Mammary epithelial cell (primary cell): ENCODE measurements at places on chromosomes 7 and 10. TPM values are rescaled to one million over a fixed set of nuclear protein-coding genes. Genes with fewer than 3 reads are reported as not detected.
A peak's percentile ranks its signal among the peaks of the same experiment; 100 is the strongest.

GRCh38 chr7:5077740-5078139, 32.1 kb downstream of the RBAK start:
- DNase-seq, result no peak

DNA sequence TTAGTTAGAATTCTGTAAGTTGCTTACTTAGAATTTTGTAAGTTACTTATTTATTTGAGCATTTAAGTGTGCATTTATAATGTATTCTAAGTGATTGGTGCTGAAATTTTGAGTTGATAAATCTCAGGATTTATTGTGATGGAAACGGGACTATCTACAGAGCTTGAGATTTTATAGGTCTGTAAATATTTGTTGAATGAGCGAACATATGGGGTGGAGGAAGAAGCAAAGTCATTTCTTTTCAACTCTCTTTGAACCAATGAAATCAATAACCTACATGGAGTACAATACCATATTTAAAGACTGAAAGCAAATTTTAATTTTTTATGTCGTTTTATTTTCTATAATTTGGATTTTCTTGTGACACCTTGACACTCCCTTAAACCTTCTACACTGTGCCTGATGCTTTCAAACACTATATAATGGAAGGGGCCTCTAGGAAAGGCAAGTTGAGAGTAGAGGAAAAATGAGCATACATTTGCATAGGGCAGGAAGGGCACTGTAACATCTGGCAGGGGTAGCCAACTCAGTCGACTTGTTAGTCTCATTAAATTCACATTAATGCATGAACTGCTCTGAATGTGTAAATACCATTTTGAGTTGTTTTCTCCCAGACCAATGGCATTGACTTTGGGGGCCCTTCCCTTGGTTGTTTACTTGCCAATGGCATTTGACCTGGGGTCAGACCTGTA, 204.2 kb downstream of the DYNC1I1 start:
- DNase-seq, result no peak

GRCh38 chr7:103862302-103863035, 127.0 kb downstream of the RELN start:
- DNase-seq, result no peak

BMS1 gene
- 22.5 and 23.5 TPM in 2 replicates for total RNA-seq

DNA sequence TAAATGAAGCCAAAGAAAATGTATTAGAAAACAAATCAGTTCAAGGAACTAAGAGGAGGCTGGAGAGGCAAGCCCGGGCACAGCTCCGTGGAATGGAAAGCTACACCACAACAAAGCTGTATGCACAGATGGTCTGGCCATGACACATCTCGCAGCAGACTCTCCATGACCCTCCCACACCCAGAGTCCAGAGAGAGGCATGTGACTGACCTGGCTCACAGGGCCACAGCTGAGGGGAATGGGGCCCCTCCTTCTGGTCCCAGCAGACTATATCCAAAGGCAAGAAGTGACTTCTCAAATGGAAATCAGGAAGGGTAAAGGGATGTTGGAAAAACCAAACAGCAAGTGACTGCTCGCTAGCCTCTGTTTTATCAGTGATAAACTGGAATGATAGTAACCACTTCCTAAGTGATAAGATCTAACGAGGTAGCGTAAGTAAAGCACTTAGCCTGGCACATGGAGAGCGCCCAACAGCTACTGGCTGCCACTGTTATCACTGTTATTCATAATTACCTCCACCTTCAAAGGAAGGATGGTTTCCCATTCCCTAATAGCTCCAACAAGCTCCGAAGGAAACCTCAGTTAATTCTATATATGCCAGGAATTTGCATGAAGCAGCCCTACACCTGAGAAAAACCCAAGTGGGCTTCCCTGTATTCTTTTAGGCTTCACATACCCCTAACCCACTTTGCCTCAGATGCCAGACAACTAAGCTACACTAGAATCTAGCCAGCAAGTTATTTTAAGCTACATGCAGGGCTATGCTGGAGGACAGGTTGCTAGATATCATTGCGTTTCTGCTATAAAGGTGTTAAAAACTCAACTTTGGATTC, 8.4 kb downstream of the OSBPL3 start:
- peak; percentile 94 for DNase-seq

DNA sequence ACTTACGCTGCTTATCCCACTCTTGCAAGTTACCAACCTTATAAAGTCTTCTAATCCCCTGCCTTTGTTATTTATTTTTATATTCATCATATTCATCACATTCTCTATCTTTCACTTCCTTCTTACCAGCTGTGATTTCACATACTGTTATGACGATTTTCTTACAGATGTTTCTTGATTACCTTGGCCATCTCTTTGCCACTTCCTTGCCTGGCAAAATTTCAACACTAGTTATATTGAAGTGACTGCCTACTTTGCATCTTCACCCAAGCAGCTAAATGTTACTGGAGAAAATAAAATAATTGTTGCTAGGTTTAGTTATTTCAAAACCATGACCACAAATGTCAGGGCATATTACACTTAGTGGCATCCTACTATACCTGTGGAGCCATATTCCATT, 8.8 kb upstream of the STEAP4 start:
- no peak for DNase-seq

DNA sequence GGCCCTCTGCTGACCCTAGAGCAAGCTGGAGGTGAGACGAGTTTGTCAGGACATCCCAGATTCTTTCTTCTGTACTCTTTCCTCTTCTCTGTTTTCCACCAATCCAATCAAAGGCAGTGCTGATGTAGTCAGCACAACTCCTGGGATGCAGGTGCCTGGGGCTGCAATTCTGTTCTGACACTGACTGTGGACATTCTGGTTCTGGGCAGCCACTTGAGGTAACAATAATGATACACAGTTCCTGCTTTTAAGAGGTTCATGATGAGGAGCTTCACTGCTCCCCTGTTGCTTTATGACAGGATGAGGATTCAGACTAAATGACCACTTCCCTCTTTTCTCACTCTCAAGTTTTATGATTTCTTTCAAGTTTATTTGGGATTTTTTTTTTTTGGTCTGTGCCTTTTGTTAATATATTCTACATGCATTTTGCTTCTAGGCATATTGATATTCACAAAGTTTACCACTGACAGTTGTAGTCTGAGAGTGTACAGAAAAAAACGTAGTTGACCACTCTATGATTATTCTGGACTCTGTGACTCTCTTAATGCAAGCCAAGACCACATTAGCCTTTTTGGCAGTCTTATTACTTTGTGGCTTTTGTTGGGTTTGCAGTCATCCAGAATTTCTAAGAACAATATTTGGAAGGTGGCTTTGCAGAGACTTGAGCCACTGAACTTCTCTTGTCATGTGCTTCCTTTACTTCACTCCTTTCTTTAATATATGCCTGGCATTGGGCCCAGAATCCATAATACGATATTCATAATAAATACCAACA, 247.6 kb downstream of the AUTS2 start:
- DNase-seq, result no peak

DNA sequence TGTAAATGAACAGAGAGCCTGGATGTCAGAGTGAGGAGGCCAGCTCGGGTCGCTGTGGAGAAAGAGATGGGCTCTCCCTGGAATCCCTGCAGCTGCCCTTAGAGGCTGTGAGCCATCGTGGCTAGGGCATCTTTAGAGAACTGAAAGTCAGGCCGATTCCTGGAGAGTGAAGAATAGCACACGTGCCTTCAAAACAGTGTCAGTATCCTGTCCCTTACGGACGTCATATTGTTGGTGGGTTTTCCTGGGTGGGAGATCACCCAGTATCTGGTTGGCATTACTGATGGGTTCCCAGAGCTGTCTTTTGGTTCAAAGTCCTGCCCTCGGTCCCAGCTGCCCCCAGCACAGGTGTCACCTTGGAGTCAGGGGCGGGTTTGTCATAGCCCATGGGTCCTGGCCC, 25.3 kb downstream of the IKZF1 start:
- no peak for DNase-seq

SSC4D gene
- 1.3 TPM for total RNA-seq

- no peak for DNase-seq
Measured at GRCh38 chr10:92753865-92754264, 64.1 kb downstream of the HHEX start.

DNA sequence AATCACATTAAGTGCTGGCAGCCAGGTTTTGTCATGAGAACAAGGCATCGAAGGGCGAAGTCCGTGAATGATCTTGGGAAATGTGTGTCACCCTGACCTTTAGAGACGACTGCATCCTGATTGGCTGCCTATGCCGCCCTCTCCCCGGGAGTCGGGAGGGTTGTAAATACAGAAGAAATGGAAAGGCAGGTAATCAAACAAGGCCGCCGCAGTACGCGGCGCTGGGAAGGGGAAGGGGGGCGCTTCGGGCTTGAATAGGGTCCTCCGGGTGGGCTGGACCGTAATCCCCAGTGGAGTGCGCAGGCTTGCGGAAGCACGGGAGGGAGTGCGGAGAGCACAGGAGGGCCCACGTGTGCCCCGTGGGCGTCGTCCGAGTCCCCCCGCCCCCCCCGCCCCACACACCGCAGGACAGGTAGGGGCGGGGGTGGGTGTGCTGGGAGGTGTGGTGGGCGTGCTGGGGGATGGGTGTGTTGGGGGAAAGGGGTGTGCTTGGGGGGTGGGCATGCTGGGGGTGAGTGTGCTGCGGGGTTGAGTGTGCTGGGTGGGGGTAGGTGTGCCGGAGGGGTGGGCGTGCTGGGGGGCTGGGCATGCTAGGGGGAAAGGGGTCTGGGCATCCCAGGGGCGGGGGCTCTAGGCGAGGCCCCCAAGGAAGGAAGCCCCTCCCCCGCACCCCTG, 169.4 kb downstream of the ARHGAP12 start:
- DNase-seq, result no peak

DNA sequence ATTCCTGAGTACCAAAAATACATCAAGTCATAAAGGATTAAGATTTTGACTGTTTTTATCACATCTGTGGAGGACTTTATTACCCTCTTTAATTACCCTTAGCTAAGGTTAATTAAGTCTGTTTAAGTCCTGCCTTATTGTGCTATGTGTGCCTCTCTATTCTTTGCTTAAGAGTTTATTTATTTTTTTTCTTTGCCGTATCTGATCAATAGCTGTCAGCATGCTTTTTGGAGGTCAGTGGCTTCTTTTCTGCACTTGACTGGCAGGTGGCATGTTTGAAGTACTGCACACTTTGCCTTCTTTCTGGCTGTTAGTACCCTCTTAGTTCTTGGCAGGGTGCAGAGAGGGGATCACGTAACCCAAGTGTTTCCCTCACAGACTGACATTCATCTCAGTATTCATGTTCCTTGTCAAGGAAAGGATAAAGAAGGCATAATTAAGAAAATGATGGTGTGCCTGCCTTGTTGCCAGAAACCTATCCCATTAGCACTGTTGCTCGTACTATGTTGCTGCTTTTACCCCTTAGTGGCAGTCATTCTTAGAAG, 225.8 kb downstream of the EXOC4 start:
- DNase-seq, result no peak

DNA sequence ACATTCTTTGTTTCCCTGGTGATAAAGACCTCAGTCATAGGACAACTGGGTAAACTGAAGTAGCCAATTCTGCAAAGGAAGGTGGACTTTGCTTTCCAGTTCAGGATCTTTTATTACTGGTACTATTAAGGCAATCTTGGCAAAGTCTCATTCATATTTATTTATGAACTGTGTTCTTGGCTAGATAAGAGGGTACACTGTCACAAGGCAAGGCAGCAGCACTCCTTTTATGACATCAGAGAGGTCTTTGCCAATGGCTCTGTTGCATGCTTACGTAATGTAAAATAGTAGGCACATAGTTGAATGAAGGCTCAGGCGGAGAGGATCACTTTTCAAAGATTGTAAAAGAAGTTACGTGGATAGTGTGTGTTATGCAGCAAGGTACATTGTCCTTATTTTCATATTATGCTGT, 63.7 kb upstream of the PDK4 start:
- DNase-seq, result no peak

HNRNPA2B1 gene
- total RNA-seq, result 62.0 TPM
